ENCODE measurements at places on chromosomes 3 and 15.

DNA sequence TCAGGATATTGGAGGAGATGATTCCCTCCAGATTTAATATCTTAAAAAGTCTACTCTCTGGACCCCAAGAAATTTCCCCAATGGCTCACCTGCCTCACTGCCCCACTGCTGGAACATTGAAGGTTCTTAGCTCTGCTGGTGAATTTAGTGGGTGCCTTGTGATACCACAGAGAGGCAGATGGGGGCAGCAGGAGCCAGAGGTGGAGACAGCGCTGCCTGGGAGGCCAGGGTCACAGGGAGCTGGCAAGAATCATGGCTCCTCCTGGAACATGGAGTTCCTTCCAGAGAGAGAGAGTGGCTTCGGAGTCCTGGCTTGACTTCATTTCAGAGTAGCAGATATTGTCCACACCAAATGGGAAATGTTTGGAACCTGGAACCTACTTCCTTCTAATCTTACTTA is 263.5 kb upstream of the CFAP20DC start:
- DNase-seq = peak; percentile 4

- DNase-seq = no peak
Measured at GRCh38 chr3:132730891-132731580, 8.8 kb upstream of the NPHP3 start.

DNA sequence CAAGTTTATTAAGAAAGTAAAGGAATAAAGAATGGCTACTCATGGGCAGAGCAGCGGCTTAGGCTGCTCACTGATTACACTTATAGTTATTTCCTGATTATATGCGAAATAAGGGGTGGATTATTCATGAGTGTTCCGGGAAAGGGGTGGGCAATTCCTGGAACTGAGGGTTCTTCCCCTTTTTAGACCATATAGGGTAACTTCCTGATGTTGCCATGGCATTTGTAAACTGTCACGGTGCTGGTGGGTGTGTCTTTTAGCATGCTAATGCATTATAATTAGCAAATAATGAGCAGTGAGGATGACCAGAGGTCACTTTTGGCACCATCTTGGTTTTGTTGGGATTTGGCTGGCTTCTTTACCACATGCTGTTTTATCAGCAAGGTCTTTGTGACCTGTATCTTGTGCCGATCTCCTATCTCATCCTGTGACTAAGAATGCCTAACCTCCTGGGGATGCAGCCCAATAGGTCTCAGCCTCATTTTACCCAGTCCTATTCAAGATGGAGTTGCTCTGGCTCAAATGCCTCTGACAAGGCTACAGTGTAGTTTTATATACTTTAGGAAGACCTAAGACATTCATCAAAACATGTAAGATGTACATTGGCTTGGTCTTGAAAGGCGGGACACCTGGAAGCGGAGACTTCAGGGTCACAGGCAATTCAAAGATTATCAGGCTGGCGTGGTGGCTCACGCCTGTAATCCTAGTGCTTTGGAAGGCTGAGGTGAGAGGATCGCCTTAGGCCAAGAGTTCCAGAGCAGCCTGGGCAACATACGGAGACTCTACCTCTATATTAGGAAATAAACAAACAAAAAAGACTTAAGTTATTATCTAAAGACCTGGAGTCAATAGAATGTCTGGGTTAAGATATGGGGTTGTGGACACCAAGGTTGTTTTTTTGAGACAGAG is 3.2 kb upstream of the BLOC1S6 start:
- DNase-seq = no peak

GRCh38 chr3:141110322-141110721 is 59.2 kb downstream of the SPSB4 start:
- DNase-seq = no peak

DNA sequence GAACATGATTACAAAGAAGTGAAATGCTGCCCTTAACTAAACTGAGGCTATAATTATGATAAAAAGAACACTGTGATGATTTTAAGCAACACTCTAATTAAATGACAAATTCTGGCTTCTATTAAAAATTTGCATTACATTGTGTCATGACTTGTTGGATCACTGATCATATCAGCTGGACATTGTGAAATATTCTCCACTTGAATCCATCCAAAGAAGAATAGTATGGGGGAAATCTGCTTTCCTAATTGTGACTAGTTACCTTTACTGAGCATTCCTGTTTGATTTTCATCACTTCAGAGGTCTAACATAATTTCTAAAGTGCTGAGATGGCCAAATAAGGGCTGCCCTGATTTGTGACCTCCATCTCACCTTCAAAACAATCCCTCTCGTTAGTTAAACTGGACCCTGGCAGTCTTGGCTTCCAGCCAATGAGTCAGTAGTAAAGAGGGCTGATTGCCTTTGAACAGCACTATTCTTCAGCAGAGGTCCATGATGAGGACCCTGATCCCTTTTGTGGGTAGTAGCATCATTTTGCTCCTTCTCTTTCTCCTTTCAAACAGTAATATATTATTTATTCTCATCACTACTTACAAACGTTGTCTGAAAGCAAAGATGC is 53.5 kb upstream of the LEKR1 start:
- no peak for DNase-seq

GRCh38 chr3:115804713-115805119 is 181.4 kb downstream of the GAP43 start:
- no peak for DNase-seq

- no peak for DNase-seq
Measured at GRCh38 chr15:63481105-63481810, 23.1 kb upstream of the USP3 start.

DNA sequence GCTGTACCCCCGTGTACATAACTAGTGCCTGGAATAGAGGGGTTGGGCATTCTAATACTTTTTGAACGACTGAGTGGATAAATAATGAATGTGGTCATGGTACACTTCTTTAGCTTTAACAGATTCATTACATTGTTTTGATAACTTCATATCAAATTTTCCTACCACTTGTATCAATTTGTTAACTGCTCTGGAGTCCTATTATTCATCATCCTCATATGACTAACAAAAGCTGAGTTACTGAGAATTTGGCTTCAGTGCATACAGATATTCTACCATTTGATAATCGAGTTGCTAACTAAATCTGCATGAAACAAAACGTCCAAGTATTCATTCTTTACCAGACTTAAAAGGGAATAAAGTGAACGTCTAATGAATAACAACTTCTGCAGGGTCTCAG is 31.7 kb downstream of the FRMD5 start:
- no peak for DNase-seq

DNA sequence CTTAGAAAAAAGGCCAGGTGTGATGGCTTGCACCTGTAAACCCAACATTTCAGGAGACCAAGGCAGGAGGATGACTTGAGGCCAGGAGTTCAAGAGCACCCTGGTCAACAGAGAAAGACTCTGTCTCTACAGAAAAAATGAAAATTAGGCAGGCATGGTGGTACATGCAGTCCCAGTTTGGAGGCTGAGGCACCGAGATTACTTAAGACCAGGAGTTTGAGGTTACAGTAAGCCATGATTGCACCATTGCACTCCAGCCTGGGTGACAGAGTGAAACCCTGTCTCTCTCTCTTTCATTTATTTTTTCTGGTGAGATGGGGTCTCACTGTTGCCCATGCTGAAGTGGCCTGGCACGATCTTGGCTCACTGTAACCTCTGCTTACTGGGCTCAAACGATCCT is 24.7 kb downstream of the IP6K1 start:
- DNase-seq = no peak

All from stimulated activated CD8-positive, alpha-beta memory T cell treated with anti-CD3 and anti-CD28 coated beads, Interleukin-7, amount 100 ng/mL, for 4 hours (primary cell).